NCI-H1694 (cell line): ENCODE measurements at places on chromosomes 6 and 20.

- no peak for DNase-seq
Observed at GRCh38 chr20:20668639-20669038, 43.8 kb downstream of the RALGAPA2 start.

DNA sequence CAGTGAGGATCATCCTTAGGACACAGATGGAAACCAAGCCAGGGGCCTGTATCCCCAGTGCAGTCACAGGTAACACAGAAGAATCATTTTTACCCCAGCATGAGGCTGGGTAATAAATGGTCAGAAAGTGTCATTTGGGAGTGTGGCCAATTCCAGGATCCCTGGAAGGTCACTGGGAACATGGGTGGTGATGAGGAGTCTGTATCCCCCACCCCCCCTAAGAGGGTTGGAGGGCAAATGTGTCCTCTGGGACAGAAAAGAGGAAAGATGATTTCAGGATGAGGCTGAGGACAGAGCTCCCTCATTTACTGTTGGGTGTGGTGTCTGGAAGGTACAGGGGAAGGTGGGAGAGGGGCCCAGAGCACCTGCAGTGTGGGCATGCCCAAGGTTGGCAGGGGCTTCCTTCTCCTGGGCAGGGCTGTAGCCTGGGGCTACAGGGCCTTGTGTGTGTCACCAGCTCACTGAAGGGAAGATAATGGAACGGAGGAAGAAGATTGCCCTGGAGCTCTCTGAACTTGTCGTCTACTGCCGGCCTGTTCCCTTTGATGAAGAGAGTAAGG lies 34.5 kb downstream of the PLCG1 start:
- no peak for DNase-seq

DNA sequence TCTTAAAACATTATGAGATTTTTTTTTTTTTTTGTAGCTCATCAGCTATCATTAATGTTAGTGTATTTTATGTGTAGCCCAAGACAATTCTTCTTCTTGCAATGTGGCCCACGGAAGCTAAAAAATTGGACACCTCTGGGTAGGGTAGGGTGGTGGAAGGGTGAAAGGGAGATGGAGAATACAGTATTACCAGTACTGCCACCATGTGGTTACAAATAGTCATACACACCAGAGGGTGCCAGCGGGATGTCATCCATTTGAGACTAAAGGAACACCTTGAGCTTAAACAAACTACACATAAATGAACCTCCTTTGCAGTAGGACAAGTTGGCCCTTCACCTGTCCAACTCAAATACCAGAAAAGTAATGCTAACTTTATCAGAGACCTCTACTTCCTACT lies 601.9 kb downstream of the HTR1B start:
- DNase-seq: no peak

DNA sequence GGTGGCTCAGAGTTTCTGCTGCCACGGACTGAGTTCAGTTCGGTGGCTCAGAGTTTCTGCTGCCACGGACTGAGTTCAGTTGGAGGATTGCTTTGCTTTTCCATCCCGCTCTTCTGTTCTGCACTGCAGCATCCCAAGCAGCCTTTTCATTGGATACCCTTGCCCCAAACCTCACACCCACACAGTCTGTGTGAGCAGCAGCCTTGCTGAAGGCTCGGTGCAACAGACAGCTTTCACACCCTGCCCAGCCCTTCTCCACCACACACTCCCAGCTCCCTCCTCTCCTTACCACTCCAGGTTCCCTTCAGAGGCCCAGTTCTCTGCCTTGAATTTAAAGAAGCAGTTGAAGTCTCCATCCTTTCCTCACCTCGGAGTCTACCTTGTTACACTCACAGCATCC lies 52.5 kb upstream of the CHD6 start:
- no peak for DNase-seq

DNA sequence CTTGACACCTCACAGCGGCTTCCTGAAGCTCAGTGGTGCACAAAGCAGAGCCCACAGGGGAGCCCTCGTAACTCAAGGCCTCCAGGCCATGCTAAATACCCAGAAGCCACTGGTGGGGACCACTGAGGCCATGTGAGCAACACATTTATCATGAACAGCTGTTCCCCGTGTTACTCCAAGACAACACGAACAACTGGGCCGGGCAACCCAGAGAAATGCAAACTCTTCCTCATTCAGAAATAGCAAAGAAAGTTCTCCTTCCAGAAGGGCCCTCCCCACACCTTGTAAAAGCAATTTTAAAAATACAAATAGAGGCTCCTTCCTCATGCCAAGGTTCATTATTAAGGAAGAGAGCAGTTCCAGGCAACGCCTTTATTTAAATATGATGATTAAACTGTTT lies 36.3 kb upstream of the SLCO4A1 start:
- DNase-seq: no peak

GRCh38 chr20:46343975-46344357 lies 35.7 kb upstream of the CDH22 start:
- no peak for DNase-seq

DNA sequence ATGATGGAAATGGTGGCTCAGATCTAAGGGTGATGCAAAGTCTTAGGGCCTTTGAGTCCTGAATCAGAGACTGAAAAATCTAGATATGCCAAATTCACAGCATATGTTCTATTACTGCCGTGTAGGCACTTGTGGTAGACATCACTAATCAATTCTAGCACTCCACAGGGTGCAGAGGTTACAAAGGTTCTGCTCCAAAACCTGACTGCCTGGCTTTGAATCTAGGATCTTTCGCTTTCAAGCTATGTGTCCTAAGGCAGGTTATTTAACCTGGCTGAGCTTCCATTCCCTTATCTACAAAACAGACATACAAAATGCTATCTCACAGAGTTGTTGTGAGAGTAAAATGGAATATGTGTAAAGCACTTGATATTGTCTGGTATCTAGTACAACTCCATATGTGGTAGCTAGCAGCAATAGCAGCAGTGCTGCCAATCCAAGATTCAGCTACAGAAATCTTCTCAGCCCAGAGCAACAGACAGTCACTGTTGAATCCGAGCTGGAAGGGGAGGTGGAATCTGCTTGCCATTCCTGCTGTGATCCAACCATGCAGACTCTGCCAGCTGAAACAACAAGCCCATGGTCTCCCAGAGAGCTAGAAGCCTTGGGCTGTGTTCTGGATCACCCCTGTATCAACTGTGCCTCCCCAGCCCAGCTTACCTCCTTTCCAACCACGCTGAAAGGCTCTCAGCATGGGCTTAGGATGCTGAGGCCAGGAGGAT lies 206.9 kb downstream of the TFAP2C start:
- DNase-seq: no peak

- DNase-seq: no peak
Observed at GRCh38 chr6:44142835-44143234, 15.5 kb downstream of the TMEM63B start.

DNA sequence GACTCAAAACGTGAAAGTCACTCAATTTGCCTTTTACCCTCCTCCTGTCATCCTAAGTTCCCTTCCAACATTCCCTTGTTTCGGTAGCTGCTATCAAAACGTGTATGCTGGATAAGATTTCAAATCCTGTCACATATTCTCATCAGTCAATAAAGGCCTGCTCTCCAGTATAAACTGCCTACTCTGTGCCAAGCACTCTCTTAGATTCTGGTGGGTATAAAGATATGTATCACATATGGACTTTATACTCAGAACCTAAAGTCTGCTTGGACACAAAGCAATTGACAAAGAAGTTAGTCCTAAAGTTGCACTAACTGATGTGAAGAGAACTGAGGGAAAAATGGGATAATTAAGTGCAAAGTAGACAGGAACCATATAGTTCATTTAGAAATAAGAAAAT lies 476.6 kb upstream of the MARCKS start:
- no peak for DNase-seq

- DNase-seq: peak; percentile 27
Observed at GRCh38 chr6:150600301-150601017, 774 bp downstream of the PLEKHG1 start.

DNA sequence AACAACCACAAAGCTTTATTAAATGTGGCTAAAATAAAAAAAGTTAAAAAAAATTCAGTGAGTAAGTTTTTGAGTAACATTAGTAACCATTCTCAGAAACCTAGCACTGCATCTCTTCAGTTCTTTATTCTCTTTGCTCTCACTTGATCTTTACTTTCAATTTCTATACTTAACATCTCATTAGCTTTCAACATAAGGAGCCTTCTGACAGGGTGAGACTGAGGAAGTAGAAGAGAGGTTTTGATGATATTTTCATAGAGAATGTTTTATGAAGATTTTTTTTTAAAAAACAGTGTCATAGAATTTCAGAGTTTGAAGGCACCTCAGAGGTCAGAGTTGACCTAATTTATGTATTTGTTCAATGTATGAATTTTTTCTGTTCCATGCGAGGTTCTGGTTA lies 60.8 kb downstream of the FAM83B start:
- DNase-seq: no peak
